ENCODE measurements at places on chromosomes 11 and 22. TPM values are rescaled to one million over a fixed set of nuclear protein-coding genes. Genes with fewer than 3 reads are reported as not detected.

NRIP3 gene
- total RNA-seq: 2.2 TPM

GLB1L2 gene
- 6.0 TPM for total RNA-seq

DNA sequence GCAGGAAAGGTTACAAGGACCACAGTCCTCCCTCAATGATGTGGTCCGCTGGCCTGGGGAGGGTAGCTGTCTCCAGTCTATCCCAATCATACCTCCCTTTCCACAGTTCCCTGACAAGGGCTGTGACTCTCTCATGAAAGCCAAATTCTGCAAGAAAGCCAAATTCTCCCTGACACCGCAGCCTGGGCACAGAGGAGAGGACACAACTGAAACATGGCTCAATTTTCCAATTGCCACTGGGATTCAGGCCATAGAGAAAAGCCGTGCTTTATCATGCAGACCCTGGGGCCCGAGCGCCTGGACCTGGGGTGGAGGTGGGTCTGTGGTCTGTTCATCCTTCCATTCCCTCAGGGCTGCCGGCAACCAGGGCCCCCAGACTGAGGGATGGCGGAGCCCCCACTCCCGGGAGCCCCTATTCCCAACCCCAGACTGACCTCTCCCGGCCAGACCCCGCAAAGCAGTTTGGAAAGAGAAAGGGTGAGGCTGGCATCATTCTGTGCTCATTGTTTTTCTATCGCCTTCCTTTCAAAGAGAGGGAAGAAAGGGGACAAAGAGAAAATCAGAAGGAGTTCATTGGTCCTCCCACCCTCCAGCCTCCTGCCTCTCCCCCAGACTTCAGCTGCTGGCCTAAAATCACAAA, 239.5 kb downstream of the BUD13 start:
- DNase-seq: no peak

BIRC3 gene
- 108 TPM for total RNA-seq

GRCh38 chr11:131838016-131838415, 467.6 kb downstream of the NTM start:
- no peak for DNase-seq

DNA sequence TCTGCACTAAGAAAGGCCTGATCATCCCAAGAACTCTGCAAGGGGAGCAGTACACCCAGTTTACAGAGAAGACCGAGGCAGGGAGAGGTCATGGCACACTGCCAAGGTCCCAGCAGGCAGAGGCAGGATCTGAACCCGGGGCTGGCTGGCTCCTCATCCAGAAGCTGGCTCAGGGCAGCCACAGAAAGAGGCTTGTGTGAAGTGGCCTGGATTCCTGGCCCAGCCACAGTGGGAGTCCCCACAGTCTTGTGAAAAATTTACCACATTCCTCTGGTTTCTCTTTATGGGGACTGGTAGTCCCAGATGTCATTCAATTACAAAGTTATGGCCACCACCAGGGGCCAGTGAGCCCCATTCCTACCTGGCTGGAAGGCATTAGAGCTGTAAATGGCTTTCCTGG, 440.5 kb downstream of the MIAT start:
- no peak for DNase-seq

DNA sequence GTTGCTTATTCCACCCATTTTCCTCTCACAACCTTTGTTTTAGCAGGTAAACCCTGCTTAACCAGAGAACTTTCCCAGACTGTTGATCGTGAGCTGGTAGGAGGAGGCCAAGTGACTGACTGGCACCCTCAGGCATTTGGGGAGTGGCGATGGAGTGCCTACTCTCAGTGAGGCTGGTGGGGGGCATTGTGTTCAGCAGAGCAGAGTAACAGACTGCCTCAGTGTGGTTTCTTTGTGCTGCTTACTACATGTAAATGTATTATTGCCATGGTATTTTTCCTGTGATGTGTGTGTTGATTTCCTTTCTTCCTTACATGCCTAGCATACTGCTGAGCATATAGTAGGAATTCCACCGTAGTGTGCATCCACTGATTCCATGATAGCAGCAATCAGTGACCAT, 2.6 kb downstream of the MARK2 start:
- no peak for DNase-seq

DNA sequence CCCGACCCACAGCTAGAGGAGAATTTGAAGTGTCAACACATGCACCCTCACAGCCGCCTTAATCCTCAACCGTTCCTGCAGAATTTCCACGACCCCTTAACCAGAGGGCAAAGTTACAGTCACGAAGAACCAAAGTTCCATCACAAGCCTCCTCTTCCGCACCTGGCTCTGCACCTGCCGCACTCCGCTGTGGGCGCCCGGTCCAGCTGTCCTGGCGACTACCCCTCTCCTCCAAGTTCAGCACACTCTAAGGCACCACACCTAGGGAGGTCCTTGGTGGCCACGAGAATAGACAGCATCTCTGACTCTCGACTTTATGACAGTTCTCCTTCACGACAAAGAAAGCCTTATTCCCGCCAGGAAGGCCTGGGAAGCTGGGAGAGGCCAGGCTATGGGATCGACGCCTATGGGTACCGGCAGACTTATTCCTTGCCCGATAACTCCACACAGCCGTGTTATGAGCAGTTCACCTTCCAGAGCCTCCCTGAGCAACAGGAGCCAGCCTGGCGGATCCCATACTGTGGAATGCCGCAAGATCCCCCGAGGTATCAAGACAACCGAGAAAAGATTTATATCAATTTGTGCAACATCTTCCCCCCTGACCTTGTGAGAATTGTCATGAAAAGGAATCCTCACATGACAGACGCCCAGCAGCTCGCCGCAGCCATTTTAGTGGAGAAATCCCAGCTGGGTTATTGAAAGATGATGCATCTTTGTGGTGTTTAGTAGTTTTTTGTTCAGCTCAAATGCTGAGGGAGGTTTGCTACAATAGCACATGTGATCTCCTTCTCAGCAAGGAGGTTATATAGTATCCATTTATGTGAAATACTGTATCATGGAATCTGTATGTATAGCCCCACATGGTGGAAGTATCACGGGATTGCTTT, 72.1 kb downstream of the ZC3H12C start:
- no peak for DNase-seq

- DNase-seq: no peak
These were observed 22.5 kb downstream of the P4HA3 start for GRCh38 chr11:74288911-74289310.

DNA sequence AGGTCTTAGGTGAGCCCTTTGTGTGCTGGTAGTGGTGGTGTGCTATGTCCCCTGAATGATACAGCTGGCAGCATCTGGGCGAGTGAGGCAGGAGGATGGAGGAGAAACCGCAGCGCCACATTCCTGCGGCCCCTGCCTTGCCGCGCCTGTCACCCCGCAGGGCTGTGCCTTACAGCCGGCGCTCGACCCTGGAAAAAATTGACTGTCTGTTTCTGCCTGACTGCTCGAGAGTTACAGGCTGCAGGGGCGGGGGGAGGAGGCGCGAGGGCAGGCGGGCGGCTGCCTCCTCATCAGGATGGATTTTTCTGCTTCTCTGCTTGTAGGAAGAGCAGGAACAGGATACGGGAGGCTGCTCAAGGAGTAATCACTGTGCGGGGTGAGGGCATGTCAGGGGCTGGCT, 443.4 kb downstream of the MIAT start:
- no peak for DNase-seq

DNA sequence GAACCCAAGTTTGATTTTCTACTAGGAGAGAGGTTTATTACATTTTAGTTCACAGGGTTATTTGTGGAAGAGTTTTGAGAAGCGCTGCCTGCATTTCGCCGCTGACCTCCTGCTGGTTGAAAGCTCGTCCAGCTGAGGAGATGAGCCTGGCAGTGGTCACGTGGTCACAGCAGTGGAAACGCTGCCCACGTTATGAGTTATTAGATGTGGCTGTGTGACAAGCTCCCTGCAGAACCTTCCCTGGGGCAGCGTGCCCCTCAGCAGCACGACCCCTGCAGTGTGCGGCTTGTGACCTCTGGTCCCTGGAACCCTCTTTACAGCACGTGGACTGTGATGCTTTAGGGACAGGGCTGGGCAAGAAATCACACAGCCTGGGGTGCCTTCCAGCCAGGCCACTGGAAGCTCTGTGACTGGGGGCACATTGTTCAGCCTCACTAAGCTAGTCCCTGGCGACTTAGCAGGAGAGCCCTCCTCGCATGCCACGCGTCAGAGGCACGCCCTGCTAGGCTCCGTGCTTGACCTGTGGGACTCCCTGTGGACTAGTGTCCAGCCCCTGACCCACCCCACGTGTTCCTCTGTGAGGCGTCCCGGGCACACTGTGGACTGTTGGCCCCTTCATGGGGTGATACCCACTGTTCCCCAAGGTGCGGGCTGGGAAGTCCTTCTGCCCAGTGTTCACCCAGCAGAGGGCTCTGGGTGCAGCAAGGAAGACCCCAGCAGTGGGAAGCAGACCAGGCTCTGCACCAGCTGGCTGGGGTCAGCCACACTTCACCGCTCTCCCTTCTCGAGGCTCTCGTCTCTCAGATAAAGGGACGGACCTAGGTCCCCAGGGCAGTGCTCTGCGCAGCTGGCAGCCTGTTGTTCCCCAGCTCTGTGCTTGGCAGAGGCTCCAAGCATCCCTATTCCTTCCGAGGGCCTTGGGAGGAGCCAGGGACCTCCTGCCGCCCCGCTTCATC, 349.5 kb downstream of the TBC1D22A start:
- no peak for DNase-seq

DNA sequence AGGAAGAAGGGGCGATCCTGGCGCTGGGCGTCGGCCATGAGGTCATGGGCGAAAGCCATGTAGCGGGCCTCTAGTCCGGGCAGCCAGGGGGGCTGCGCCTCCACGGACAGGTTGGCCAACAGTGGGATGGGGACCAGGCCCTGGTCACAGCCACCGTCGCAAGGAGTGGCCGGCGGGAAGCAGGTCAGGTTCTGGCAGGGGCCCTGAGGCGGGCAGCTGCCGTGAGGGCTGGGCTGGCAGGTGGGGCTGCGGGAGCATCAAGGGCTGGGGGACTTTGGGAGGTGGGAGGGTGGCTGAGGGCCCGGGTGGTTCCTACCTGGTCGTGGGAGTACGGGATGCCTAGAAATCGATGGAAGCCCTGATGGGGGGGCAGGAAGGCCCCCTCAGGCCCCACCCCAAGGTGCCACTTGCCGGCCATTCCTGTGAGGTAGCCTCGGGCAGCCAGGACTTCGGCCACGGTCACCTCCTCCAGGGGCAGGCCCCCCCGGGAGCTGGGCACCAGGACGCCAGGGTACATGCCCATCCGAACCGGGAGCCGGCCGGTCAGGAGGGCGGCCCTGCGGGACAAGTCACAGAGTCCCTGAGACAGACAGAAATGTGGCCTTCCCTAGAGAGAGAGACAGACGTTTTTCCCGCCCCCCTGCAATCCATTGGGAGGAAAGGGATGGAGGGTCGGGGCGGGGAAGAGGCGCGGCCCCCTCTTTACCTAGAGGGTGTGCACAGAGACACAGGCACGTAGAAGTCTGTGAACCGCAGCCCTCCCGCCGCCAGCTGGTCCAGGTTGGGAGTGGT, 906 bp downstream of the ARSA start:
- DNase-seq: peak; percentile 48

MUC2 gene
- not detected for total RNA-seq

Measured in activated CD8-positive, alpha-beta T cell treated with anti-CD3 and anti-CD28 coated beads for 36 hours (primary cell).